ENCODE measurements at places on chromosomes 11 and 22. TPM values are rescaled to one million over a fixed set of nuclear protein-coding genes. Genes with fewer than 3 reads are reported as not detected.

ETS1 gene
- 70.7 TPM for total RNA-seq

CADM1 gene
- 91.4 TPM for total RNA-seq

NOX4 gene
- total RNA-seq, result 6.8 TPM

DGCR8 gene
- total RNA-seq, result 22.3 TPM

GDPD4 gene
- not detected for total RNA-seq

TEF gene
- total RNA-seq, result 7.0 TPM

C11orf97 gene
- total RNA-seq, result not detected

SHANK2 gene
- 0.06 TPM for total RNA-seq

MYBPC3 gene
- total RNA-seq, result not detected

TEX12 gene
- total RNA-seq, result not detected

GALNT18 gene
- 6.9 TPM for total RNA-seq

VWA5A gene
- 7.5 TPM for total RNA-seq

DDI1 gene
- not detected for total RNA-seq

HTR3B gene
- total RNA-seq, result not detected

TRPM5 gene
- total RNA-seq, result not detected

KLHDC7B gene
- total RNA-seq, result 0.06 TPM

SLC17A6 gene
- total RNA-seq, result not detected

NOL12 gene
- 92.3 TPM for total RNA-seq

OR56A1 gene
- total RNA-seq, result under 0.01 TPM

BTBD18 gene
- total RNA-seq, result not detected

TNNT3 gene
- total RNA-seq, result not detected

OR2D2 gene
- total RNA-seq, result not detected

RIBC2 gene
- total RNA-seq, result 1.3 TPM

DEFB131B gene
- total RNA-seq, result not detected

NTM gene
- total RNA-seq, result 15.8 TPM

UBQLN3 gene
- total RNA-seq, result not detected

KCNJ4 gene
- total RNA-seq, result 2.1 TPM

RAB39A gene
- total RNA-seq, result 15.6 TPM

CCND1 gene
- 264 TPM for total RNA-seq

CNIH2 gene
- 0.98 TPM for total RNA-seq

OR5B21 gene
- total RNA-seq, result not detected

PTGDR2 gene
- 0.06 TPM for total RNA-seq

UBQLNL gene
- total RNA-seq, result not detected

CRYBB3 gene
- not detected for total RNA-seq

OR51E2 gene
- total RNA-seq, result not detected

Data from Daoy (cell line).